ENCODE measurements at places on chromosomes 3 and 15.

DNA sequence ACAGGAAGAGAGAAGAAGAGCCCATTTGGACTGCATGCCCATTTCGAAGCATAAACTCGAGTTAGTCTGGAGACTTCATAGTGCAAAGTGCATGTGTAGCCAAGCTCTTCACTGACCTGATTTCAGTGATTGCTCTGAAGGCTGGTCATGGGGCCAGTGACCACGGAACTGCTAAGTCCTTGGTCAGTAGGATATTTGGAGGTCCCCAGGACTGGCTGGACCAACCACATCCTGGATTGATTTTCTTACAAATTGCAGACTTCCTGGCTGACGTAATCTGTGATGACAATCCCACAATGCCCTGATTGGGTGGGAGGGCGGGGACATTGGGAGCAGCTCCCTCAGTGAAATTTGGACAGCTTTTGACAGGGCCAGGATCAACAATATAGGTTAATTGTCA, 233.4 kb downstream of the CACNA2D3 start:
- no peak overlapping the region for H3K27ac ChIP-seq
- no peaks in the 10 kb centered on the region for H3K27me3 ChIP-seq
- DNase-seq: no peak

GRCh38 chr3:151592287-151592686, 131.4 kb upstream of the IGSF10 start:
- no peak for DNase-seq
- H3K4me3 ChIP-seq: no peak overlapping the region
- H3K27me3 ChIP-seq: no peaks in the 10 kb centered on the region
- H3K27ac ChIP-seq: no peak overlapping the region

DNA sequence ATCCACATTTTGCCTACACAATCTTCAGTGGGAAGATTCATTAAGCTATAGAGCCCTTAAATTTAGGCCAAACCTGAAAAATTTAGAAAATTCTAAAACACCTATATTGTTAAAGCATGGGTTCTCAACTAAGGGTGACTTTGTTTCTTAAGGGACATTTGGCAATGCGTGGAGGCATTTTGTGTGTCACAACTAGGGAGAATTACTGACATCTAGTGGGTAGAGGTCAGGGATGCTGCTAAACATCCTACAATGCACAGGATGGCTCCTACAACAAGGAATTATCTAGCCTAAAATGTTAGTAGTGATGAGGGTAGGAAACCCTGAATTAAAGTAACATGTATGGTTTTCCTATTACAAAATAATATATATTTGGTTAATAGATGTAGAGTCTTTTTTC, 55.8 kb downstream of the TBC1D5 start:
- no peaks in the 10 kb centered on the region for H3K27me3 ChIP-seq
- H3K4me1 ChIP-seq: no peaks in the 10 kb centered on the region
- H3K36me3 ChIP-seq: no peaks in the 10 kb centered on the region
- DNase-seq: no peak
- no peak overlapping the region for H3K4me3 ChIP-seq
- H3K27ac ChIP-seq: no peak overlapping the region

- H3K4me1 ChIP-seq: no peaks in the 10 kb centered on the region
- H3K36me3 ChIP-seq: no peaks in the 10 kb centered on the region
- H3K27ac ChIP-seq: no peak overlapping the region
- DNase-seq: no peak
Observed at GRCh38 chr15:71149646-71150557, 34.6 kb downstream of the THSD4 start.

DNA sequence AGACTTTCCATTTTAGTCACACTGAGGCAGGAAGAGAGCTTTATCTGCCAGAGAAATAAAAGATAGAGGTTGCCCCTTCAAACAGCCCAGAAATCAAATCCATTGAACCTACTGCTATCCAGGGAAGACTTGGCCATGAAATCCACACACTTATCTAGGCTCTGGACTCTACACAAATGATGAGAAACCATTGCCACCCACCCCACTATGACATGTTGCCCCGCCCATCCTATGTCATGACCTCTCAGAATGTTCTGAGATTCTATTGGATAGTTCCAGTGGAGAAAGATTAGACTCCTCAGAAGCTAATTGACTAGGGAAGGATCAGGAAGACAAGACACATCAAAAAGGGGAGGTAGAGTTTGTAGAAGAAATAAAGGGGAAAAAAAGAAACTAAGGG, at the start of gene TMCO5A:
TSS of gene TMCO5A (plus strand) at position 301 of the 400 bp plus-strand sequence. CDS start 1,684 bp downstream, outside the sequence.
- H3K27ac ChIP-seq: no peak within 1 kb of the TSS
- no peak within 1 kb of the TSS for H3K4me3 ChIP-seq
- DNase-seq: no peak
- no peaks in the 10 kb centered on the region for H3K27me3 ChIP-seq

- no peaks in the 10 kb centered on the region for H3K4me1 ChIP-seq
- H3K27me3 ChIP-seq: no peaks in the 10 kb centered on the region
- H3K36me3 ChIP-seq: no peaks in the 10 kb centered on the region
- no peak overlapping the region for H3K4me3 ChIP-seq
- peak; percentile 32 for DNase-seq
Observed at GRCh38 chr15:63896336-63897115, 62.8 kb upstream of the HERC1 start.

DNA sequence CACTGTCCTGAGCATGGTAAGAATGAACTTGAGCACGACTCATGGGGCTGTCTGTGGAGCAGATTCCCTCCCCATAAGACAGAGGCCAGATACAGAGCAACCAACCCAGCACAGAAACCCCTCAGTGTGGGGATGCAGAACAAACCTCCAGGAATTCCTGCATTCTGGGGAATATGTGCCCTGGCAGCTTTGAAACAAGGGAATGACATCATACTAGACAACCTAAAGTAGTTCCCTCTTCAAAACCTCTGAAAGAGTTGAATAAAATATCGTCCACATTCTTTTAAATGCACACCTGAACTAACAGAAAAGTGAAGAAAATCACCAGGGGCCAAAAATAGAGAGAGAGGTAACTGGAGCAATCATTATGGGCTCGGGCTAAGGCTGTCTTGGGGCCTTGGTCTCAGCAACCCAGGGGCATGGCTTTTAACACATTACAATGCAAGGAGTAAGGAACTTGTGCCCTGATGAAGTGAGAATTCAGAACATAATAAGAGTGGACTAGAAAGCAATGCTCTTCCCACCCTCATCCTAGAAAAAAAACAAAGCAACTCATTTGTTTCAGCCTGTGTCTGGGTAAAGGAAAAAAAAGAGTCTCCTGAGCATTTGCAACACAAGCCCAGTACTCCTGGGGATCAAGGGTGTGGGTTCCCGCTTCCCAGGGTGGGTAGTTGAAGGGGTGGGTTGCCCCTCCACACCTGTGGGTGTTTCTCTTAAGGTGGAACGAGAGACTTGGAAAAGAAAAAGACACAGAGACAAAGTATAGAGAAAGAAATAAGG, 43.9 kb downstream of the ADIPOQ start:
- H3K4me1 ChIP-seq: no peaks in the 10 kb centered on the region
- no peak overlapping the region for H3K27ac ChIP-seq
- H3K36me3 ChIP-seq: no peaks in the 10 kb centered on the region
- no peaks in the 10 kb centered on the region for H3K27me3 ChIP-seq
- H3K4me3 ChIP-seq: no peak overlapping the region

DNA sequence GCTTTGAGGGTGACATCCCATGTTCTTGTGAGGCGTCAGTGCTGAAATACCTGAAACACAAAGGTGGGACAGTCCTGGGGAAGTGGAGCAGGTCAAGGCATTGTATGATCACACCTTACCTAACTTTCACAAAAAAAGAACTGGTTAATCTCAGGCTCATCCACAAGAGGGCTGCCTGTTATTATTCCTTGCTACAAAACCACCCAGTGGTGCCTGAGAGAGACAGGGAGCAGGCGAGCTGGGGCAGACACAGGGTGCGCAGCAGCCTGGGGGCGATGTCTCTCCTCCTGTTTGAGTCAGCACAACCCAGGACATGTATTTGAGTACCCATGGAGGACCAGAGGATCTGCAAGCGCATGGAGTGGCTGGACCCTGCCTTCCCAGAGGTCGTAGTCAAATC, 316.8 kb upstream of the ATP10A start:
- no peak for DNase-seq
- H3K27ac ChIP-seq: no peak overlapping the region
- no peaks in the 10 kb centered on the region for H3K4me1 ChIP-seq
- H3K27me3 ChIP-seq: no peaks in the 10 kb centered on the region
- H3K4me3 ChIP-seq: no peak overlapping the region

GRCh38 chr3:126052196-126053058, 31.5 kb downstream of the SLC41A3 start:
- no peaks in the 10 kb centered on the region for H3K27me3 ChIP-seq
- H3K4me1 ChIP-seq: no peaks in the 10 kb centered on the region
- no peak for DNase-seq
- no peak overlapping the region for H3K4me3 ChIP-seq

- no peaks in the 10 kb centered on the region for H3K36me3 ChIP-seq
- H3K4me1 ChIP-seq: no peaks in the 10 kb centered on the region
Observed at GRCh38 chr3:121759541-121760202, 10.1 kb upstream of the GOLGB1 start.

- H3K27me3 ChIP-seq: no peaks in the 10 kb centered on the region
- no peak overlapping the region for H3K27ac ChIP-seq
- H3K36me3 ChIP-seq: no peaks in the 10 kb centered on the region
- H3K4me1 ChIP-seq: no peaks in the 10 kb centered on the region
- no peak overlapping the region for H3K4me3 ChIP-seq
Observed at GRCh38 chr15:91255670-91256192, 155.7 kb downstream of the SV2B start.

- no peak for DNase-seq
- H3K27me3 ChIP-seq: no peaks in the 10 kb centered on the region
- H3K27ac ChIP-seq: no peak overlapping the region
- no peaks in the 10 kb centered on the region for H3K36me3 ChIP-seq
Observed at GRCh38 chr3:173275740-173276139, 121.8 kb upstream of the NLGN1 start.

DNA sequence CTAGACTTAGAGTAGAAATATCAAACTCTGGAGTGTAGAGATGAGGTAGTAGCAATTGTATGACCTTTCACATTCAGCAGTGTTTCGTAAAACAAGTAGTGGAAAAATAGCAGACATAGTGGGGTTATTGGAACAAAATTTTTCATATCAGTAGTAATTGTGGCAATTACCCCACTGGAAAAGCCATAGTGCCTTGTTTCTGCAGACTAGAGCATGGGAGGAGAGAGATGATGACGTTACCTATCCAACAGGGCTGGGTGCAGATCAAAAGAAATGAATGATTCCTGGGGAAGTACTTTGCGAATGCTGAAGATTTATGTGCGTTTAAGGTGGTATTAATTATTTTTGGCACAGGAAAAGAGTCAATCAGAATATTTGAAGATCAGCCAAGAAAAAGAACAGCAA, 147.0 kb upstream of the LRRFIP2 start:
- H3K4me1 ChIP-seq: no peaks in the 10 kb centered on the region
- no peak overlapping the region for H3K27ac ChIP-seq
- H3K4me3 ChIP-seq: no peak overlapping the region
- H3K27me3 ChIP-seq: no peaks in the 10 kb centered on the region
- DNase-seq: no peak

- DNase-seq: peak; percentile 79
- H3K36me3 ChIP-seq: no peaks in the 10 kb centered on the region
- peak overlapping the region; percentile 77 for H3K4me3 ChIP-seq
- no peaks in the 10 kb centered on the region for H3K4me1 ChIP-seq
- H3K27ac ChIP-seq: peak overlapping the region; percentile 86
- H3K27me3 ChIP-seq: no peaks in the 10 kb centered on the region
Observed at GRCh38 chr15:84570164-84570735, 30.6 kb upstream of the ZSCAN2 start.

GRCh38 chr3:114101101-114101500, 44.6 kb downstream of the QTRT2 start:
- DNase-seq: no peak
- no peaks in the 10 kb centered on the region for H3K4me1 ChIP-seq
- H3K36me3 ChIP-seq: no peaks in the 10 kb centered on the region
- H3K4me3 ChIP-seq: no peak overlapping the region
- H3K27ac ChIP-seq: no peak overlapping the region

DNA sequence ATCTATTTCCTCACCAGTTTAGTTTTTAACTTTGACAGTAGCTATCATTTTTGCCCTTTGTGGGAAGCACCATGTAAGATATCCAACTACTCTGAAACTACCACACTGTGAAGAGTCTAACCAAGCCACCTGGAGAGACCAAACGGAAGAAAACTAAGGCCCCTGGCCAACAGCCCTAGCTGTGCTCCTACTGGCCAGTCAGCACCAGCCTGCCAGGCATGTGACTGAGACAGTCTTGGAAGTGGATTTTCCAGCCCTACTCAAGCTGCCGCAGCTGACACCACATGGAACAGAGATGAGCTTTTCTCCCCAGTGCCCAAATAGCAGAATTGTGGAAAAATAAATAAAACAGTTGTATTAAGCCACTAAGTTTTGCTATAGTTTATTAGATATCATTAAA, 2.9 kb upstream of the TBC1D5 start:
- no peak overlapping the region for H3K4me3 ChIP-seq
- no peak overlapping the region for H3K27ac ChIP-seq
- H3K36me3 ChIP-seq: no peaks in the 10 kb centered on the region
- peaks cover 3% of the 10 kb centered on the region for H3K4me1 ChIP-seq
- DNase-seq: no peak
- H3K27me3 ChIP-seq: no peaks in the 10 kb centered on the region

GRCh38 chr3:46896386-46896785, 18.9 kb downstream of the PTH1R start:
- H3K4me3 ChIP-seq: no peak overlapping the region
- no peaks in the 10 kb centered on the region for H3K4me1 ChIP-seq
- no peaks in the 10 kb centered on the region for H3K36me3 ChIP-seq
- DNase-seq: no peak
- H3K27me3 ChIP-seq: peaks cover 16% of the 10 kb centered on the region

GRCh38 chr3:172816281-172816680, 65.8 kb downstream of the ECT2 start:
- H3K4me3 ChIP-seq: no peak overlapping the region
- H3K27ac ChIP-seq: no peak overlapping the region
- no peaks in the 10 kb centered on the region for H3K27me3 ChIP-seq
- no peaks in the 10 kb centered on the region for H3K4me1 ChIP-seq
- no peak for DNase-seq

DNA sequence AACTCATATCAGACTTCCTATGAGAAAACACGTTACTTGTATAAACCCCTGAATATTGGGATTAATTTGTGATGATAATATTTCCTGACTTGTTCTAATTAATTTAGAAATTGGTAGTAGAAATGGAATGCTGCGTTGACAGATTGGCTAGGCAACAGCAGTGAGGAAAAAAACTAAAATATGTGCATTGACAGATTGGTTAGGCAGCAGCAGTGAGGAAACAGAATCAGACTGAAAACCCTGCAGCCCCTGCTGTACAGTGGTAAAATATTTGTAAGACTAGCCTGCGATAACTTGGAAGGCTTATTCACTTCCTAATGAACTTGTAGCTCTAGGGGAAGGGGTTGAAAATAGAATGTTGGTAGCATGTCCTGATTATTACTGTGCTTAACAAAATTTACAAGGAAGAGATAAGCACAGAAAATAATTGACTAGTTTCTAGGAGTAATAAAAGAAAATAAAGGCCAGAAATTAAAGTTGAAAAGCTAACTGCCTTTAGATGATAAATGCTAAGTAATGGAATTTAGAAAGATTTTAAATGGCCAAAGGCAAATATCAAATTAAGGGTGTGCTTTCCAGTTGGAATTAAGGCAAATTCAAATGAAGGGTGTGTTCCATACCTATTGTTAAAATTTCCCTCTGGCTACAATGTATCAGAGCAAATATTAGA, 29.9 kb upstream of the IL16 start:
- H3K4me3 ChIP-seq: no peak overlapping the region
- H3K4me1 ChIP-seq: peaks cover 5% of the 10 kb centered on the region
- DNase-seq: no peak
- no peak overlapping the region for H3K27ac ChIP-seq
- H3K27me3 ChIP-seq: no peaks in the 10 kb centered on the region
